GM19239 (cell line): ENCODE measurements at places on chromosomes 1 and 21.

- DNase-seq, result no peak
These were observed 9.2 kb downstream of the ADPRS start for GRCh38 chr1:36097693-36098585.

GRCh38 chr1:33649759-33650158 is 177.3 kb downstream of the ZSCAN20 start:
- DNase-seq, result no peak

DNA sequence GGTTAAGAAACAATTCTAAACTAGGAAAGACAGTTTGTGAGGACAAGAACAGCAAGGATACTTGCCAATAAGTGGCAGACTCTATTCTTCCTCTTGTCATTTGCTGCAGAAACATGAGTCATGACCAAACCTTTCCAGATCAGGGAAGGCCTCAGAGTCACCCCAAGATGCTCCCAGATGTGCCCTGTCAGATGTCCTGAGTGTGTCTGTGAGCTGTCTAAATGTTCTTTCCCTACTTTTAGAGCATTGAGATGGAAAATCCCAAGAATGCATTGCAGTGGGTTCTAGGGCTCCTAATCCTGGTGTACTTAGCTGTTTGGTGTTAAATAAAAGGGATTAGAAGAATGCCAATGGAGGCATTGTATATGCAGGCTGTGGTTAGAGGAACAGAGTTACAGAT is 57.5 kb upstream of the KIAA0040 start:
- no peak for DNase-seq

- DNase-seq, result no peak
These were observed 90.7 kb downstream of the GPR88 start for GRCh38 chr1:100628631-100629081.

DNA sequence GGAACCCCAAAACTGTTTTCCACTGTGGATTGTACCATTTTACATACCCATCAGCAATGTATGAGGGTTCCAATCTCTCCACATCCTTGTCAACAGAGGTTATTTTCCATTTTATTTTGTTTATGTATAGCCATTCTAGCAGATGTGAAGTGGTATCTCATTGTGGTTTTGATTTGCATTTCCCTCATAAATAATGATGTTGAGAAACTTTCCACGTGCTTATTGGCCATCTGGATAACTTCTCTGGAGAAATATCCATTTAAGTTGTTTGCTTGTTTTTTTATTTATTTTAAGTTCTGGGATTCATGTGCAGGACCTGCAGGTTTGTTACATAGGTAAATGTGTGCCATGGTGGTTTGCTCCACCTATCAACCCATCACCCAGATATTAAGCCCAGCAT is 280.2 kb upstream of the USP25 start:
- no peak for DNase-seq

- DNase-seq, result no peak
These were observed 3.7 kb upstream of the UCK2 start for GRCh38 chr1:165823552-165824268.

GRCh38 chr1:30300669-30301068 is 422.7 kb downstream of the MATN1 start:
- DNase-seq, result no peak

- no peak for DNase-seq
These were observed 275.5 kb downstream of the CAMTA1 start for GRCh38 chr1:7060745-7061144.

DNA sequence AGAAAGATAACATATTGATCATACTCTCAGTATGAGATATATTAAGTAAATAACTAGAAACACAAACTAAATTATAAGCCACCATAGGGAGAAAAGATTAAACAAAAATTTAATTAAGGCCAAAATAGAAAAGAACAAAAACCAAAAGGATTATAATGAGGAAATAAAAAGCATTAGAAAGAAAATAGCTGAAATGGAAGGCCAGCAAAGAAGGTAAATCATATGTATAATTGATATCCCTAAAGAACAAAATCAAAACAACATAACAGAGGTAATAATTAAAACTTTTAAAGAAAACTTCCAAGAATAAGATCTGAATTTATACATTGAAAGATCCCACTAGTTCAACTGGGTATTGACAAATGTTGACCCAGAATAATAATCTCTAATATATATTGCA is 453.0 kb downstream of the LRRIQ3 start:
- DNase-seq, result no peak

DNA sequence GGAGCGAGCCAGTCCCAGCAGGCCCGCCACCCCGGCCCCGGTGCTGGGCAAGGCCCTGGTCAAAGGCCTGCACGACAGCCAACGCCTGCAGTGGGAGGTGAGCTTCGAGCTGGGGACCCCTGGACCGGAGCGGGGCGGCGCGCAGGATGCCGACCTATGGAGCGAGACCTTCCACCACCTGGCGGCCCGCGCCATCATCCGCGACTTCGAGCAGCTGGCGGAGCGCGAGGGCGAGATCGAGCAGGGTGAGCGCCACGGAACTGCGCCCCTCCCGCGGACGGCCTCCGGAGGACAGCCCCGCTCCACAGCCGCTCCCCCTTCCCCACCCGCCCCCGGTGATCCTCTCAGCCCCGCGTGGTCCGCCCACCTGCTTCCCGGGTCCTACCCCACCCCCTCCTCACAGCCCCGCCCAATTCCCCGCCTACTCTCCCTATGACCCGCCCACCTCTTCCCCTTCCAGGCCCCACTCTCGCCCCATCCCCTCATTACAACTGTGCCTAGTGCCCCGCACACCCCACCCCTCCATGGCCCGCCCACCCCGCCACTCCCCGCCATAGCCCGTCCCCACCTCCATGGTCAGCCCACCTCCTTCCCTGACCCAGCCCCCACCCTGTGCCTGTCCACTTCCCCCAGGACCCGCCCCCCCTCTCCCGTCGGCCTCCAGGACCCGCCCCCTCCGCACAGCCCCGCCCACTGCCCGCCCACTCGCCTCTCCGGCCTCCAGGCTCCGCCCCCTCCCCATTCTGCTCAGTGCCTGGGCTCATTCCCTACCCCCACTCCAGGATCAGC is 52.7 kb downstream of the VWA5B1 start:
- DNase-seq, result no peak

GRCh38 chr1:220149742-220150141 is 55.8 kb downstream of the IARS2 start:
- no peak for DNase-seq

GRCh38 chr1:4699376-4700301 is 45.2 kb downstream of the AJAP1 start:
- no peak for DNase-seq

- DNase-seq, result no peak
These were observed 4.1 kb downstream of the CDC42BPA start for GRCh38 chr1:227314014-227314848.

GRCh38 chr1:202086579-202087350 is 36.0 kb upstream of the GPR37L1 start:
- DNase-seq, result no peak

DNA sequence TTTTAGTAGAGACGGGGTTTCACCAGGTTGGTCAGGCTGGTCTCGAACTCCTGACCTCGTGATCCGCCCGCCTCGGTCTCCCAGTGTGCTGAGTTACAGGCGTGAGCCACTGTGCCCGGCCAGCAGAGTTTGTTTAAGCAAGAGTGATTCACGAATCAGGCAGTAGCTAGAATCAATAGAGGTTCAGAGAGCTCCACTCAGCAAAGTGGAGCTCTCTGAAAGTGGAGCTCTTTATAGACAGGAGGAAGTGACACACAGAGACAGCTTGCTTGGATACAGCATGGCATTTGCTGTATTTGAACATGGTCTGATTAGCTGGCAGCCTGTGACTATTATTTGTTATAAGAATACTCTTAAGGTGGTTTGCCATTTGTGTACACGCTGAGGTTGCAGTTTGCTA is 27.1 kb upstream of the CD34 start:
- DNase-seq, result no peak

DNA sequence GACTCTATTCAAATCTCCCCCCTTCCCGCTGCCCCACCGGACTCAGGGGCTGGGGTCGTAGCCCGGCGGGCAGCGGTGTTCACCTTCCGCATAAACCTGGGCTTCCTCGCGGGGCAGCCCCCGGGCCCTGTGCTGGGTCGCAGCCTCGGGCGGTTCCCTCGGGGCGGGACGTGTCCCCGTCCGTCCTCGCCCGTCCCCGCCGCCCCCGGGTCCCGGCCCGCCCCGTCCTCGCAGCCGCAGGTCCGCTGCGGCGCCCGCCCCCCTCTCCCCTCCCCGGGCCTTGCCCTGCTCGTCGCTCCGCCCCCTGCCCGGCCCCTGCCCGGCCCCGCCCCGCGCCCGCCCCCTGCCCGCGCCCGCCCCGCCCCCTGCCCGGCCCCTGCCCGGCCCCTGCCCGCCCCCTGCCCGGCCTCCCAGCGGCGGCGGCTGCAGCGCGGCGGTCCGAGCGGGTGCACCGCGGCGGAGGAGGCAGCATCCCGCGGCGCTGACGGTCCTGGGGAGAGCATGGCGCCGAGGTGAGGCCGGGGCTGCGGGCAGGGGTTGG is at the start of gene COL18A1:
COL18A1 (plus strand) TSS at position 436 of the 541 bp plus-strand sequence; CDS start at position 502, 66 bp downstream.
- DNase-seq, result no peak

- DNase-seq, result no peak
These were observed 201.5 kb upstream of the COL11A1 start for GRCh38 chr1:103309786-103310185.

GRCh38 chr1:112395821-112396652 is at the start of gene CTTNBP2NL:
Gene CTTNBP2NL, plus strand, starts transcription at chr1:112396214. Its CDS starts 19,952 bp downstream, at chr1:112416166.
- peak; percentile 67 for DNase-seq

- no peak for DNase-seq
These were observed 96.3 kb downstream of the BCAR3 start for GRCh38 chr1:93585059-93585966.

DNA sequence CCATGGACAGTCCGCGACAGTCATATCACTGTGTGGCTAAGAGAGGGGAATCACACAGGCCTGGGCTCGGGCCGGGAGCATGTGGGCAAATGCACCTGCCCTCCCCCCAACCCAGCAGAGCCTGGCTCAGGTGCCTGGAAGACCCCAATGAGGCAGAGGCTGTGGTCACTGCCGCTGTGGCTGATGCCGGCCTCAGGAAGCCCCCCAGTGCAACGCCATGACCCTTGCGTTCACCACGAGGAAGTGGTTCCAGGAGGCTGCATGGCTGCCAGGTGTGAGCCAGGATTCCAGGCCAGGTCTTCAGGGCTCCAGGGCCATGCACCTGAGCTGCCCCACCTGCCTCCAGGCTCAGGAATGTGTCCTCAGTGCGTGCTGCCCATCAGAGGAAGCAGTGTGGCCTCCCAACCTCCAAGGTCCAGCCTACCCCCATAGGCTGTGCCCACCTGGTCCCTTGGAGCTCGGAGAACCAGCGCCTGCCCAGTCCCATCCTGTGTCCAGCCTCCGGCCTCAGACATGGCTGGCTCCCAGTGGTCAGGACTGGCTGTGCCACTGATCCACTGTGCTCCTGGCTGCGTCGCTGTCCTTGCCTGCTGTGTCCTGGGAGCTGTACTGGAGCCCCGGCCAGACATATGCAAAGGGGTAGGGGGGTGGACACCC is 8.0 kb downstream of the ARHGEF16 start:
- no peak for DNase-seq

DNA sequence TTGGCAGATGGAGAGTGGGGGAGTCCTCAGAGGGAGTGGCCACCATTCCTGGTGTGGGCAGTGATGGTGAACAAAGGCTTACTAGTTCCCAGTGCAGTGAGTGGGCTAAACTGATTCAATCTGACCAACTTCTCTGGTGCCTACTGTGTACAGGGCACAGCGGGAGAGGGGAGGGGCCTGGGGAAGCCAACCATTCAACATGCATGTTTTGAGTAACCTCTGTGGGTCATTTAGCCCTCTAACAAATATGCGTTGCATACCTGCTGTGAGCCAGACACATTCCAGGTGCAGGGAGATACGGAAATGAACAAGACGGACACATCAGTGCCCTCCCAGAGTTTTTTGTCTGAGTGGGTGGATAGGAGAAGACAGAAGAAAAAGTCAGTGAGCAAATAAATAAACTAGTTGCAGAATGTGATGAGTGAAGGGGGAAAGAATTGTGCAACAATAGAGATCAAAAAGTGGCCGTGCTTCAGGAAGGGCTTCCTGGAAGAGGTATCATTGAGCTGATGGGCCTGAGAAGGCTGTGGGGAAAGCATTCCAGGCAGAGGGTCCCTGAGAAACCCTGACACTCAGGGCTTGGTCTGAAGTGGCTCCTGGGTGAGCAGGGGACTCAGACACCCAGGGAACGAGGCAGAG is 78.8 kb downstream of the EPHB2 start:
- no peak for DNase-seq

DNA sequence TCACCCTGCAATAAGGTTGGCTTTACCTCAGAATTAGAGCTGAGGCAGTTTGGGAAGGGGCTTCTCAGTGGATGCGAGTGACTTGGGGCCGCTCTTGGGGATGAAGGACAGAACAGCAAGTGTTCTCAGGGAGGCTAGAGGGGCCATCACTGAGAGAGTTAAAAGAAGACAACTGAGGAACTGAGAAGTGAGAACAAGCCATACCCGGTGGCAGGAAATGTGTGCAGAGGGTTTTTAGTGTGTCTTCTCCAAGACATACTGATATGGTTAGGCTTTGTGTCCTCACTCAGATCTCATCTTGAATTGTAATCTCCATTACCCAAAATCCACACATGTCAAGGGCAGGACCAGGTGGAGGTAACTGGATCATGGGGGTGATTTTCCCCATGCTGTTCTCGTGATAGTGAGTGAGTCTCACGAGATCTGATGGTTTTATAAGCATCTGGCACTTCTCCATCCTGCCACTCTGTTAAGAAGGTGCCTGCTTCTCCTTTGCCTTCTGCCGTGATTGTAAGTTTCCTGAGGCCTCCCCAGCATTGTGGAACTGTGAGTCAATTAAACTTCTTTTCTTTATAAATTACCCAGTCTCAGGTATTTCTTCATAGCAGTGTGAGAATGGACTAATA is 75.8 kb downstream of the PCBP3 start:
- no peak for DNase-seq

- no peak for DNase-seq
These were observed 60.1 kb upstream of the LAMC2 start for GRCh38 chr1:183126000-183126366.
